ENCODE measurements at places on chromosomes 11 and 22. TPM values are rescaled to one million over a fixed set of nuclear protein-coding genes. Genes with fewer than 3 reads are reported as not detected.

- no peak for DNase-seq
These were observed 53.0 kb downstream of the SIK3 start for GRCh38 chr11:117045196-117045595.

DNA sequence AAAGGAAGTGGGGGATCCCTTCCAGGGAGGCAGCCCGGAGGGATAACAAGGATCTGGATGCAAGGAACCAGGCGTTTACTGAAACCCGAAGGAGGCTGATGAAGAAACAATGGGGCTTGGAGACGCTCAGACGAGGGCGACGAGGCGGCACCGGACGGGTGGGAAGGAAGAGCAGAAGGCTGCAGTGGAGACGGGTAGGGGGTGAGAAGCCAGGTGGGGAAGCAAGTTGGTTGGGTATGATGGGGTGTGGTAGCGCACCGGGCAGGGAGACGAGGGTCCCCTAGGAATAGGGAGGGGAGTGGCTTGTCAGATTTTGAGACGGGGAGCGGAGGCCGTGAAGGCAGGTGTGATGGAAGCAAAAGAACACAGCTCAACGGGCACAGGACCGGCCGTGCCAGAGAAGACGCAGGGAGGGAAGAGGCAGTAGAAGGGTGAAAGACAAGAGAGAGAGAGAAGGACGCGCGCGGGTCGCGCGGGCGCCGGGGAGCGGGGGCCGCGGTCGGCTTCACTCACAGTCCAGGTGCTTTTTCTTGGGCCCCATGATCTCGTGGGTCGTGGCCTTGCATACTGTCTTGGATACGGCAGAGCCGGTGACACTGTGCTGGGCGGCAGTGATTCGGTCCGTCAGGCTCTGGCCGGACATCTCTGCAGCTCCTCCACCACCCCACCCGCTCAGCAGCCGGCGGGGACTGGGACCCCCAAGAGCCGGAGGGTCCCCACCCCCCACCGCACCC is 579 bp downstream of the PICALM start:
- peak; percentile 18 for DNase-seq

DNA sequence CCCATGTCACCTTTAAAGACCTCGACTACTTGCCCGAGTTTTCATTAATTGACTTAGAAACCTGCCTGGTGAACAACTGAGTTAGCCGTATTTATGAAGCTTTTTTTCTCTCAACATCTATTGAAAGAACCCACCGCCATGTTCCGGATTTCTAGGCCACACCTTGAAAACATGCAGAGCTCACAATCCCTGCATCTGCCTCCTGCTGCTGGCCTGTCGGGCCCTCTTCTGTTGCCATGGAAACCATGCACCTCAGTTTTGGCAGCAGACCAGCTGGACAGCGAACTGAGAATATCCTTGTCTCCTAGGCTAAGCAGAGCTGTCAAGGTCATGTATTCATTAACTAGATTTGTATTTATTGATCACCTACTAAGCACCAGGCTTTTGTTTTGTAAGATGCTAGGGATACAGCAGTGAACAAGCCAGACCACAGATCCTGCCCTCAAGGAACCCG is 4.3 kb upstream of the PATZ1 start:
- no peak for DNase-seq

DNA sequence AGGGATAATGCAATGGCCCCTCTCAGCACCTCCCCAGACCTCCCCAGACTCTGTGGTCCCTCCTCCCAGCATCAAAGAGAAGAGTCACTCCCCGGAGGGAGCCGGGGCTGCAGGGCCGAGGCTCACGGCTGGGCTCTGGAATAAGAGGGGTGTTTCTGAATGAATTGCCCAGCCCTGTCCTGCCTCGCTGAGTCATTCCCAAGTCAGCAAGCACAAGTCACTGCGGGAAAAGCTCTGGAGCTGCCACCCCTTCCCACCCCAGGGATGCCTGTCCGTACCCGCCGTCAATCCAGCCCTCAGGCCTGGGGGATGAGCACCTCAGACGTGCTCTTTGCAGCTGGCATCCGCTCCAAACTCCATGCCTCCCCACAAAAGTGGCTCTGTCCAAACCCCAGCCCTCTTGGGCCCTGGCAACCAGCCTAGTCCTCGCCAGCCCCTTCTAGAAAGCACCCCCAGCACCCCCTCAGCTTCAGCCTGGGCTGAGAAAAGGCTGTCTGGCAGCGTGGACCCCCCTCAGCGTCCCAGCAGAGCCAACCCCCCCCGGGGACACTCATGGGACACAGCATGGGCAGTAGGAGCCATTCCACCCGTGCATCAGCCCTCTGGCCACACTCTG is 22.7 kb downstream of the CELSR1 start:
- no peak for DNase-seq

GRCh38 chr11:112652786-112653390 is 308.3 kb upstream of the NCAM1 start:
- DNase-seq, result no peak

The NLRP14 gene
- total RNA-seq, result not detected

GRCh38 chr22:27778294-27779090 is 23.1 kb downstream of the MN1 start:
- no peak for DNase-seq

The CTSW gene
- 13.7 TPM for total RNA-seq

Data from thoracic aorta (tissue), 2 donors.